ENCODE measurements at places on chromosomes 1 and 21.

DNA sequence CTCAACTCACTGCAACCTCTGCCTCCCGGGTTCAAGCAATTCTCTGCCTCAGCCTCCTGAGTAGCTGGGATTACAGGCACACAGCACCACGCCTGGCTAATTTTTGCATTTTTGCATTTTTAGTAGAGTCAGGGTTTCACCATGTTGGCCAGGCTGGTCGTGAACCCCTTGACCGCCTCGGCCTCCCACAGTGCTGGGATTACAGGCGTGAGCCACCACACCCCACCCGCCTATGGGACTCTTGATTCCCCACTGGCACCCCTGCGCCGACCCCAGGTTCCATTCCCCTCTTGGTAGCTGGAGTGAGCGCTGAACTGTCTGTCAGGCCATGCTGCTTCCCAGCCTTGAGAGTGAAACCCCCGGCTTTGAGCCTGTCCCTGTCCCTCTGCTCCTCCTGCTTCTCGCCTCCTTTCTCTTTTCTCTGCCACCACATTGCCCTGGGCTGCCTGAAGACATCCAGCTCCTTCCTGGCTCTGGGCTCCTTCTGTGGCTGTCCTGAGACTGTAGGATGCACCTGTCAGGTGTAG is 48.8 kb downstream of the IER5 start:
- no peak for DNase-seq

DNA sequence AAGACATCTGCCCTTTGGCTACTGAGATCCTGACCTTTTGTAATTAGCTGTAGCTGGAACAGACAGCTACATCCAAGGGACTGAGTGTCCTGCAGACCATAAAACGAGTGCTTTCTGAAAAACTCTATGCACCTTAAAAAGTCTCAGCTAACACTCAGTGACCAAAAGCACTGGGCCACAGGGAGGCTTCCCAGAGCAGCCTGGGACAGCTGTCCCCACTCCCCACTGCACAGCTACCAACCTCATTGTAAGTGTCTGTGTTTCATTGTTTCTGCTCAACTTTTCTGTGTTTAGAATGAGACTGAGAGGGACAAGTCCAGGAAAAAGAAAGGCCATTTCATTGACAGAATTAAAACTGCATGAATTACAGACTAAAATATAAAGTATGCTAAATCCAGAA is 80.7 kb downstream of the SMYD2 start:
- no peak for DNase-seq

- no peak for DNase-seq
Observed at GRCh38 chr1:4961935-4962645, 307.7 kb downstream of the AJAP1 start.

- DNase-seq: no peak
Observed at GRCh38 chr1:17170571-17170970, 34.4 kb upstream of the PADI1 start.

GRCh38 chr1:203097001-203097400 is 11.2 kb upstream of the MYOG start:
- DNase-seq: no peak

DNA sequence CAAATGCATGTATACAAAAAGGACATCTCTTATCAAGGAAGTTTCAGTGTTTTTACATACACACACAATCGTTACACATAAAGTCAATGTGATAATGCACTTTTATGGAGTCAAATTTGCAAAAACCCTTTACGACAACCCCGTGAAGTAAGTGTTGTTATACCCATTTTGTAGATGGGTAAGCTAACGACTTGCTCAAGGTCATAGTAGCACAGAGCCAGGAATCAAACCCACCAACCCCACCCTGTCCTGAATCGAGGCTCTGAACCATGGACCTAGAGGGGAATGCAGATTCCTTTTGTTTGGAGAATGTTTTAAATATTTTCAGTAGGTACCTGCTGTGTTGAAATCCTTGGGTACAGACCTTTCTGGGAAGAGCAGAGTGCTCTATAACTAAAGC is 77.4 kb upstream of the ARTN start:
- DNase-seq: no peak

GRCh38 chr1:1040004-1040991 is 20.4 kb downstream of the AGRN start:
- no peak for DNase-seq

GRCh38 chr21:15749082-15749860 is 19.5 kb downstream of the USP25 start:
- DNase-seq: no peak

DNA sequence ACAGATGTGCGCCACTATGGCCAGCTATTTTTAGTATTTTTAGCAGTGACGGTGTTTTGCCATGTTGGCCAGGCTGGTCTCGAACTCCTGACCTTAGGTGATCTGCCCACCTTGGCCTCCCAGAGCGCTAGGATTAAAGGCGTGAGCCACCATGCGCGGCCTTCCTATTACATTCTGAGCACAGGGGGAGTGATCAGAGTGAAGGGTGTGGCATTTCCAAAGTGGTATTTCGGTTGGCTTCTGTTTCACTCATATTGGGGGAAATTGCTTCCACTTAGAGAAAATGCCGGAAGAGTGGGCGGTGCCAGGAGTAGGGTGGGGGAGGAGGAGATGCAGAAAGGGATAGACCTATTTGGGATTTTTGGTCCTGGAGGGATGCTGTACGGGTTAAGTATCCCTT is 4.3 kb downstream of the PIK3CD start:
- DNase-seq: no peak

DNA sequence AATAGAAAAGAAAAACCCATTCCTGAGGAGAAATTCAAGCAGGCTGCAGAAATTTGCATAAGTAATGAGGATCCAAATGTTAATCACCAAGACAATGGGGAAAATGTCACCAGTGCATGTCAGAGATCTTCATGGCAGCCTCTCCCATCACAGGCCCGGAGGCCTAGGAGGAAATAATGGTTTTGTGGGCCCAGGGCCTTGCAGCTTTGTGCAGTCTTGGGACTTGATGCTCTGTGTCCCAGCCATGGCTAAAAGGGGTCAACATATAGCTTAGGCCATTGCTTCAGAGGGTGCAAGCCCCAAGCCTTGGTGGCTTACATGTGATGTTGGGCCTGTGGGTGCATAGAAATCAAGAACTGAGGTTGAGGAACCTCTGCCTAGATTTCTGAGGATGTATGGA is 22.7 kb downstream of the RAB3GAP2 start:
- no peak for DNase-seq

- DNase-seq: no peak
Observed at GRCh38 chr1:12341667-12342066, 111.8 kb downstream of the VPS13D start.

GRCh38 chr1:199851439-199852140 is 175.9 kb upstream of the NR5A2 start:
- DNase-seq: no peak

GRCh38 chr1:223393275-223394214 is at the start of gene CCDC185:
CCDC185 (plus strand) TSS chr1:223393415; CDS start chr1:223393476, 61 bp downstream.
- DNase-seq: no peak

All from cardiac septum (tissue), 1 donor.